ENCODE measurements at places on chromosomes 4 and X.

GRCh38 chr4:40490481-40490880 lies 139.2 kb downstream of the RBM47 start:
- DNase-seq = no peak

- no peak for DNase-seq
These were observed 46.3 kb downstream of the SULT1B1 start for GRCh38 chr4:69714086-69714485.

DNA sequence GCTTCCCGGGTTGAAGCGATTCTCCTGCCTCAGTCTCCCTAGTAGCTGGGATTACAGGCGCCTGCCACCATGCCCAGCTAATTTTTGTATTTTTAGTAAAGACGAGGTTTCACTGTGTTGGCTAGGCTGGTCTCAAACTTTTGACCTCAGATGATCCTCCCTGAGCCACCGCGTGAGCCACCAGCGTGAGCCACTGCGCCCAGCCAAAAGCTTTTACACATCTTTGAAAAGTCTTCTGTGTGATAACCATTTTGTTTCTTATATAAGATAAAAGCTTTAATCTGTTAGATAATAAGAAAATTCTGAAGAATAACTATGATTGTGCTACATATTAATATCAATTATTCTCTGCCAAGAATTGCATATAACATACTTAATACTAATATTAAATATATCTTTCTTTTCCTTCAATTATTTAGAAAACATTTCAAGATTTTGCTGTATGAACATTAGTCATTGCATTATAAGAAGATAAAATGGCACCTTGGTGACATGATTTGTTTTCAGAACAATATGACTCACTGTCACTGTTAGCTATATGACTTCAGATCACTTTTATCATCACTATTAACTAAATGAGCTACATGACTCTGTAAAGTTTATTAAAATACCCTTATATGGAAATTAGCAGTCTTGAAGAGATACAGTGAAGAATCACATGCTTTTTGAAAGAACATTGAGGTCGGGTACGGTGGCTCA lies 33.4 kb downstream of the RUFY3 start:
- DNase-seq = no peak

- DNase-seq = no peak
These were observed 3.2 kb downstream of the DGKQ start for GRCh38 chr4:970046-970745.

GRCh38 chr4:141102367-141102766 lies 30.9 kb downstream of the RNF150 start:
- DNase-seq = no peak

DNA sequence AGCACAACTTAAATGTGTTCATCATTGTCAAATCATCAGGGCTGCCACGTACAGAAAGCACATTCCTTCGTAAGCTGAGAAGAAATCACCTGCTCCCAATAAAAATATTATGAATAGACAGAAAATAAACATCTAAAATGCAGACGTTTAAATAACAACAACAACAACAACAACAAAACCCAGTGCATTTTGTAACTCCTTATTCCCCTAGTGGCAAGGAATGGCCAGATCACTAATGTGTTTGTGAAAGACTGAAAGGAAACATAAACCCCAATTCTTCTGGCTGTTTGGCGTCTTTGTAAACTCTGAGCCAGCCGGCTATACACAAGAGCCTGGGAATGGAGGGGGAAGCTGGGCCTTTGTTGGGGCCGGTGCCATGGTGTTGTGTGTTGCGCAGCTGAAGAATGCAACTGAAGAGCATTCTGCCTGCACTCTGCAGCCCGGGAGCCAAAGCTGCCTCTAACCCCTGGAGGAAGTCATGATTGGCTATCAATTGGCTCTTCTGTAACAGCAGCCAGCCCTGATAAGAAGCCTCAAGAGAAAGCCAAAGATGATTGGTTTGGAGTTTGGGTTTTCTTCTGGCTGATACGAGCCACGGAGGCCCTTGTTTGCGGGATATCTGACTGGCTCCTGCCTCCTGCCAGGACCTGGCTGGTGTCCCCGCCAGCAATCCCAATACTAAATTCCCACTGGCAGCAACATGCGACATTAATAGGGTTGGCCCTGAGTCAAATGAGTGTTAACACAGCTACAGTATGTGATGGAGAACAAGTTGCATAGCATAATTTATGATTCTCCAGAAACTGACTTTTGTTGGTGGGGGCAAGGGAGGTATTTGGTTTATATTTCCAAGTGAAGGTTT lies 89.7 kb upstream of the TFDP3 start:
- peak; percentile 82 for DNase-seq

- DNase-seq = no peak
These were observed 259.2 kb downstream of the GPC3 start for GRCh38 chrX:133726211-133726630.

- DNase-seq = no peak
These were observed 471 bp upstream of the PLAC8 start for GRCh38 chr4:83115000-83115399.

DNA sequence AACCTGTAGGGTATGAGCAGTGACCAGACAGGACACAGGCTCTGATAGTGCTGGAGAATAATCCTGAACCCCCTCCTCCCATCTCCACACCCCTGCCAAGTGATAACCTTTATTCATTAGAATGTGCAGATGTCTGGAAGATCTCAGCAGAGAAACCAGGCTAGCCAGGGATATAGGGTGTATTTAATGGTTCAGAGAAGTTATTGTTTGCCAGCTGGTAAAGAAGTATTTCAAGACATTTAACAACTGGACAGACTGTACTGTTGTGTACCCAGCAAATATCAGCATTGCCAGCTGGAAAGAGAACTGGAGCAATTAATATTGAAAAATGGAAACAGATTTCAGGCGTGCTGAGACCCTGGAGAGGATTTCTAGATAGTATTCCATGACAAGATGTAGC lies 94.5 kb downstream of the RASGEF1B start:
- no peak for DNase-seq

DNA sequence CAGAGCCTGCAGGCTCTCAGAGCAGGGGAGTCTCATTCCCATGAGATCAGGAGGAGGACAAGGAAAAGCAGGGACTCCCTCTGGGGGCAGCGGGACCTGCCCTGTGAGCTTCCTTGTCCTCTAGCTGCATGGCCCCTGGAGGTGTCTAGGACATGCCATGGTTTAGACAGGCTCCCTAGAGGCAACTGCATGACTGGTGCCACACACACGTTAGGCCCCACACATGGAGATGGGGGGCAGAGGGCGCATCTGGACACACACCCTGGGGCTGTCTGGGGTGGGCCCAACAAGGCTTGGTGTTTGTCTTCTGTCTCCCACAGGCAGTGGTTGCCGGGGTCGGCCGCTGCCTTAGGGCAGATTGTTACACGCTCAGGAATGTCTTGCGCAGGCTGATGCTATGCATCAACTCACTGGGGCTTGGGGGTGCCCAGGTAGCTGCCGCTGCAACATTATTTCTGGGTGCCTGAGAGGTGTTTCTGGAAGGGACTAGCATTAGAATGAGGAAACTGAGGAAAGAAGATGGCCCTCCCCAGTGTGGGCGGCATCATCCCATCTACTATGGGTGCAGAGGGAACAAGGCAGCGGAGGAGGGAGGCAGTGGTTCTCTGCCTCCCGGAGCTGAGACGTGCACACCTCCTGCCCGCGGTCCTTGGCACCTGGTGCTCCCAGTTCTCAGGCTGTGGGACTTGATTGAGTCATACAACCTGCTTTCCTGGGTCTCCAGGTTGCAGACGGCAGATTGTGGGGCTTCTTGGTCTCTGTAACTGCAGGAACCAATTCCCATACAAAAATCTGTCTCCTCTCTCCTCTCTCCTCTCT lies 32.1 kb upstream of the GPR78 start:
- peak; percentile 4 for DNase-seq

GRCh38 chr4:24382381-24382780 lies 202.0 kb downstream of the DHX15 start:
- DNase-seq = no peak

GRCh38 chrX:7389576-7389975 lies 241.6 kb upstream of the PUDP start:
- DNase-seq = no peak

DNA sequence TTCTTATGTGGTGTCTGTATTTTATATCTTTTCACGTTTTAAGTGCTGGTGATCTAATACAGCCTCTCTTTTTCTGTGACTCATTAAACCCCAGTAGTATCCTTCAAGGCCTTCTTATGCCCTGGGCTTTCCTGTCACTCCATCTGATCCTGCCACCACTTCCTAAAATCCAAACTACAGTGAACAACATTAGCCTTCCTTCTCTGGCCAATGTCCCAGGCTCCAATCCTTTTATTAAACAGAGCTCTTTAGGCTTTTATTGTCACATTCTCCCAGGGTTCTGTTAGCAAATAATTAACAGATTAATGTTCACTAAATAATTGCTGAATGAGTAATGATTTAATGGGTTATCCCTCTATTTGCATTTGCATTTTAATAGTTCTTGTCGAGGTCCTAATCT lies 47.9 kb upstream of the ITM2A start:
- no peak for DNase-seq

DNA sequence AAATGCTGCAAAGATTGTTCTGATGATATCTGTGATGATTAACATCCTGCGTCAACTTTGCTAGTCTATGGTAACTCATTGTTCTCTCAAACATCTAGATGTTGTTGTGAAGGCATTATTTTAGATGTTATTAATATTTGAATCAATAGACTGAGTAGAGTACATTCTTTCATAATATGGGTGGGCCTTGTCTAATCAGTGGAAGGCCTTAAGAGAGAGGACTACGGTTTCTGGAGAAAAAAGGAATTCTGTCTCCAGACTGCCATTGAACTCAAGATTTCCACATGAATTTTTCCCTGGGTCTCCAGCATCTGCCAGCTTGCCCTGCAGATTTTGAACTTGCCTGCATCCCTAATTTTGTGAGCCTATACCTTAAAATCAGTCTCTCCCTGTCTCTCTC lies 2381.1 kb upstream of the AGA start:
- DNase-seq = no peak

DNA sequence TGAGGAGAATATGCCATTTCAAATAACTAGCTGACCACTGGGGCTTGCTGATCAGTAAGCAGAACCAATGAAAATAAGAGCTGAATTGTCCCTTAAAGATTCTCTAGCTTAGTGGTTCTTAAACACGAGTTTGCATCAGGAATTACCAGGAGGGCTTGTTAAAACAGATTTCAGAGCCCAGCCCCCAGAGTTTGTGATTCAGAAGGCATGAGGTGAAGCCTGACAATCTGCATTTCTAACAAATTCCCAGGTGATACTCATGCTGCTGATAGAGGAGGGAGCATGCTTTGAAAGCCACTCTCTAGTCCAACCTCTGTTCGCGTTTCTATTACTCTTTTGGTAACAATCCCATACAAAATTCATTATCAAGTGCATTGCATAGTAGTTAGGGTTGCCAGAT lies 35.5 kb downstream of the DCX start:
- no peak for DNase-seq

GRCh38 chrX:120727911-120728310 lies 98.1 kb upstream of the C1GALT1C1 start:
- DNase-seq = no peak

- no peak for DNase-seq
These were observed 165.3 kb upstream of the PPP1R2C start for GRCh38 chrX:42943051-42943974.
